Cerebellar nuclear complex (tissue), 1 donor: ENCODE measurements at places on chromosomes 12 and 14.
A peak's percentile ranks its signal among the peaks of the same experiment; 100 is the strongest.

DNA sequence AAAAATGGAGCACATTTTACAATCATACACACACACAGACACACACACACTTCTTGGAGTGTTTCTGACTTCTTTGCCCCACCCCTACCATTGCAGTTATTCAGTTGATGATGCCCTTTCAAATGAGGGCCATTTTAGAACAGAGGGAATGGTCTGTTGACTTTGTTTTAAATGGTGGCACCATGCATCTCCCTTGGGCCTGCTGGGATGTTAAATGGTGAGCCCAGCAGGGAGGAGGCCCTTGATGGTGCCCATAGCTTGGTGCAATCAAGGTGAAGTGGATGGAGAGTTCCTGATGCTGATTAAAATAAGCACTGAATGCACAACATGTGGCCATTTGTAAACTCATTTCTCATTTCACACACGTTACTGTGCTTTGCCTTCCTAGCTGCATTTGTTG lies 13.3 kb downstream of the C12orf75 start:
- DNase-seq = no peak

DNA sequence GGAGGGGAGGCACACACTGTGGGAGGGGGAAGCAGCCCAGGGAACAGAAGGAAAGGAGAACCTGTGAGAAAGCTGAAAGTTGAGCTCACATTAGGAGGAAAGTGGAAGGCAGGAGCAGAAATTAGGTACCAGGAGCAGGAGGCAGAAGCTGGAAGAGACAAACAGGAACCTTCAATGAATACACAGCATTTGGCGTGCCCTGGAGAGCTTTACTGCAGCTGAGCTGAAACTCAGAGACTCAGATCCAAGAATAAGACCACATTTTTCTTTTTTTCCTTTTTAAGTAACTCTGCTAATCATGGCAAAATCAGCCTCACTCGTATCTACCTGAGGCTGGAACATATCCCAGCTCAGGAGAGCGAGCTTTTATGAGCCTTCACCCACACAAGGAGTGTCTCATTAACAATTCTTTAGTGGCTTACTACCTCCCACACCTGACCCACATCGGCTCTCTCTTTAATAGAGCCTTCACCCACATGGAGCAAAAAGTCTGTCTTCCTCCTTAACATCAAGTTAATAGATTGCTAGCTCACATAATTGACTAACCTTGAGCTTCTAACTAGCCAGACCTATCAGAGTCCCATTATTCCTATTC lies 18.2 kb upstream of the CERS5 start:
- no peak for DNase-seq

GRCh38 chr12:105482951-105483350 lies 152.5 kb downstream of the C12orf75 start:
- DNase-seq = no peak

DNA sequence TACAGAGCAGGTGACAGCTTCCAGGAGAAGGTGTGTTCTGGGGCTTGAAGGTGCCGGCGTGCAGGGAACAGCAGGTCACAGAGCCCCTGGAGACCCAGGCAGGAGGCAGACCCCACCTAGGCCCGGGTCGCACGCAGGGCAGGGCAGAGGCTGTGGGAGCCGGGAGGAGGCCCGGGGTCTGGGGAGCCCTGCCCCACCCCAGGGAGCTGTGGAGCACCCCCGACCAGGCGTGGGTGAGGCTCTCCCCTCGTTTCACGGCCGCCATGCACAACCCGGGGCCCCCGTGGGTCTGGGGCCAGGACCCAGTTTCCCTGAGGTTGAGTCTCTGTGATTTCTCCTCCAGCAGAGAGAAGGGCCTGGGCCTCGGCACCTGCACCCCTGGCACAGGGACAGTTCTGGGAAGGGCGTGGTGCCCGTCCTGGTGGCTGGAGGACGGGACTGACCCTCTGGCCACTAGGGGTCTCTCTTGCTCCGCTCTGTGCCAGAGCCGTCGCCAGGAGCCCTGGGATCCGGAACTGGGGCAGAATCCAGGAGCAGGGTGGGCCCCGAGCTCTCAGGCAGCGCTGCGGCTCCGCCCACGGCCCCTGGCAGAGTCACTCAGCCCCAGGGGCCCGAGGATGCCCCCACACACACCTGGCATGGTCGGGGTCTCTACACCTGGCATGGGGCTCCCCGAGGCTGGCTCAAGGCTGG lies 75.2 kb upstream of the FBRSL1 start:
- peak; percentile 57 for DNase-seq

GRCh38 chr14:79971330-79971729 lies 240.0 kb downstream of the DIO2 start:
- no peak for DNase-seq

DNA sequence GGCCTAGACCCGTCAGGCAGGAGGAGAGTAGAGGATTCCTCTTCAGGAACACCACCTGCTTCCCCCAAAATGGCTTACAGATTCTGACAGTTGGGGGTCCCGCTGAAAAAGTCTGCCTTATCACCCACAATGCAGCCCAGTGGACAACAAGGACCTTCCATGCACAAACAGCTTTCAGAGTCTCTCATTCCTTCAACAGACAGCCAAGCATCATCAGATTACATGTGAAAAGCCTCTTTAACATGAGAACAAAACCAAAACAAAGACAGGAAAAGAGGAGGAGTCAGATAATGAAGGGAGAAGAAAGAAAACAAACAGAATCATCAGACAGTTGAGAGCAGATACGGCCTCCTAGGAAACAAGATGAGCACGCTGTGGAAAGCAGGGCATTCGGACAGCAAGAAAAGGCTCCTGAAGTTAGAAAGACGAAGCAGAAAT lies 18.3 kb downstream of the KCTD10 start:
- no peak for DNase-seq

GRCh38 chr12:89529738-89530137 lies 3.9 kb upstream of the POC1B start:
- peak; percentile 13 for DNase-seq

GRCh38 chr14:101817501-101818001 lies 56.0 kb downstream of the PPP2R5C start:
- no peak for DNase-seq

GRCh38 chr12:124390442-124391097 lies 95.7 kb downstream of the RFLNA start:
- DNase-seq = no peak

DNA sequence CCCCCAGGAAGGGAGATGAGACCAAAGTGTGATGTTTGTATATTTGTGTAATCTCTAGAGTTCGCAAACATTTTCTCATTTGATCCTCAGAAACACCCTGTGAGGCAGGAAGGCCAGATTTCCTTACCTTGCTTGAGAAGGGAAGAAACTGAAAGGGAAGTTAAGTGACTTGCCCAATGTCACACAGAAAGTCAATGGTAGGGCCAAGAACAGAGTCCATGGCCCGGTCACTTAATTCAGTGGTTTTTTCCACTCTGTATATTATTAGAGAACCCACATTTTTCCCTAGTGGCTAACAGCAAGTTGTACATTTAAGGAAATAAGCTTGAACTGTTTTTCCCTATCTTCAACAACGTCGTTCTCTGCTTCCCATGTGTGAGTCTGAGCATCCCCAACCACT lies 25.6 kb upstream of the CHPT1 start:
- DNase-seq = no peak

- DNase-seq = no peak
These were observed 11.4 kb upstream of the BCAT1 start for GRCh38 chr12:24960222-24960855.

DNA sequence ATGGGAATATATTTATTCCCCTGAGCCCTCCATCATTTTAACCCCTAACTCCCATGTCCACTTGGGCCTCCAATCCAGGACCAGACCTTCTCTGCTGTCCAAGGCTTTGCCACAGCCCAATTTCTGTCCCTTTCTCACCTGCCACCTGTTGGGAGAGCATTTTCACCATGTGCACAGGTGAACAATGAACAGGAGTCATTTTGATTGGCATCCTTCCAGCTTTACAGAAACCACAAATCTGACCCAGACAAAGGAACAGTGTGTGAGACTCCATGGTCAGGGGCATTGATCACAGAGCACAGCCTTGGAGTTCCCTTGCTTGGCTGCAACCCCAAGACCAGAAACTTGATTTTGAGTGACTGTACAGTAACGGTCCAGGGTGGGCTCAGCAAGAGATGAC lies 91.9 kb downstream of the CRACR2A start:
- no peak for DNase-seq

DNA sequence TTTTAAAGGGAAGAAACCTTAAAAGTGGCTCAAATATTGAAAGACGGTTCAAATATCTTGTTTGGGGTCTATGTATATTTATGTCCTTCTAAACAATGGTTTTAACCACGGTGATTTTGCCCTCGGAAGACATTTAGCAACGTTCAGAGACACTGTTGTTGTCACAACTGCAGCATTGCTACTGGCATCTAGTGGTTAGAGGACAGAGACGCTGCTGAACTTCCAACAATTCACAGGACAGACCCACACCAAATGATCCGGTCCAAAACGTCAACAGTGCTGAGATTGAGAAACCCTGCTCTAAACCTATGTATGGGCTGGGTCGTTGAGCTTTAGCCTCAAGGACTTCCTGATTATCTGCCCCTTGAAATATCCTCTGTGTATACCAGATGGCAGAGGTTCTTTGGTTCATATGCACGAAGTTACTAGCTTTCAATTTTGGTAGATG lies 1.7 kb downstream of the ANGEL1 start:
- DNase-seq = peak; percentile 24

DNA sequence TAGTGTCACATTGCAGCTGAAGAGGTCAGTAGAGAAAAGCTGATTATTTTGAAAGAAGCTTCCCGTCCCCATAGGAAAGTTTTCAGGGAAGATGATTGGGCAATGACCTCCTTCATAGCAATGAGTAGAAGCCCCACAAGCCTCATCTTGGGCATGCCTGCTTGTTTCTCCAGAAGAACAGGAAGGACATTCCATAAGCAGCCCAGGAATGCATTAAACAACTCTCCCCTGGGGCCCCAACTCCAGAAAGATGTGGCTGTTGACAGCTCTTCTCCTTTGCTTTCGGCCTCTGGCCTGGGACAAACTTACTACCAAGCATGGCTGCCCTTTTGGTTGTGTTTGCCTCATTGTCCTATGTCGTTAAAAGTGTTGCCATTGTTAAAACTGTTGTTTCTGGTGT lies 5.7 kb upstream of the VDR start:
- DNase-seq = no peak

- DNase-seq = no peak
These were observed 73.0 kb downstream of the IQSEC3 start for GRCh38 chr12:139585-139984.

GRCh38 chr14:52220924-52221811 lies 46.3 kb upstream of the PTGDR start:
- DNase-seq = no peak

- no peak for DNase-seq
These were observed 59.4 kb upstream of the GZMB start for GRCh38 chr14:24693353-24693737.

GRCh38 chr14:92022036-92022435 lies 17.8 kb downstream of the TRIP11 start:
- no peak for DNase-seq

GRCh38 chr12:93894391-93895088 lies 217.4 kb downstream of the CRADD start:
- DNase-seq = no peak

DNA sequence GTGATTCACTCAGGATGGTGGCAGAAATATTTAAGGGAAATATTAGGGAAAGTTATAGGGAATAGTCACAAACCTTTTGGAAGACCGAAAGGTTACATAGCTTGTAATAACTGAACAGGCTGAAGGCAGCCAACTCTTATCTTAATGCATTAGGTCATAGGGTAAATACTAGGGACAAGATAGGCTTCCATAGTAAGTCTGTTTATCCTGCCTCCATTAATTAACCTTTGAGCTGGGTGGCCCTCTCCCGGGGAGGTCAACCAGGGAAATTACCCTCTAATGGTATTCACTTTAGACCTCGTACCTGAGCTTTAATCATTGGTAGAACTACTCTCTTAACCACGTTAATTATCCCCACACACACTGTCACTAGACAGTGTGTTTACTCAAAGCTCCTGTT lies 981.8 kb downstream of the SLC16A7 start:
- DNase-seq = no peak

- no peak for DNase-seq
These were observed 100.1 kb upstream of the DIO3 start for GRCh38 chr14:101460986-101461750.

GRCh38 chr14:94501588-94502516 lies 7.4 kb downstream of the SERPINA12 start:
- DNase-seq = no peak

- no peak for DNase-seq
These were observed 85.7 kb downstream of the DUSP16 start for GRCh38 chr12:12476857-12477531.

GRCh38 chr14:61240206-61240605 lies 40.9 kb downstream of the TMEM30B start:
- DNase-seq = no peak

- DNase-seq = no peak
These were observed 24.0 kb downstream of the RNF34 start for GRCh38 chr12:121423682-121424623.

DNA sequence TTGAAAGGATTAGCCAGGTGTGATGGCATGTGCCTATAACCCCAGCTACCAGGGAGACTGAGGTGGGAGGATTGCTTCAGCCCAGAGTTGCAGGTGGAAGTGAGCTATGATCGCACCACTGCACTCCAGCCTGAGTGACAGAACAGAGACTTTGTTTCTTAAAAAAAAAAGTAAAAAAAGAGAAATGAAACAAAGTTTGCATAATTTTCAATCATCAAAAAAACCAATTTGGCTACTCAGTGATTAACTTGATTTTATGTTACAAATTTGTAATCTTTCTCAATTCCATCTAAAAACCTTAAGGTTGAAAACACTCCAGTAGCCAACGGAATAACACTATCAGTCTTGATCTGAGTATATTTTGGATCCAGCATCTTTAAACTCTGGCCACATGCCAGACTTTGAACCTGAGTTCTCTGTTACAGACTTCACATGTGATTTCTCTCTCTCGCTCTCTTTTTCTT lies 12.6 kb upstream of the DENND5B start:
- DNase-seq = no peak

GRCh38 chr14:74240794-74241651 lies 1.8 kb downstream of the VSX2 start:
- DNase-seq = no peak

GRCh38 chr12:119129827-119130434 lies 48.8 kb upstream of the HSPB8 start:
- DNase-seq = no peak
